Airway epithelial cell (primary cell): ENCODE measurements at places on chromosomes 5 and 9. TPM values are rescaled to one million over a fixed set of nuclear protein-coding genes. Genes with fewer than 3 reads are reported as not detected.

The NEURL1B gene
- 4.6 and 8.3 TPM in 2 replicates for total RNA-seq

The NEUROG1 gene
- total RNA-seq: not detected in 2 replicates

The SLC34A3 gene
- total RNA-seq: 0.14 TPM in 1 of 2 replicates, not detected in the other

The ACER2 gene
- total RNA-seq: 4.3 and 6.2 TPM in 2 replicates

The HACD4 gene
- 2.3 and 3.4 TPM in 2 replicates for total RNA-seq

The C5orf46 gene
- 3.7 TPM in 1 of 2 replicates, not detected in the other for total RNA-seq

The QSOX2 gene
- total RNA-seq: 8.5 and 14.7 TPM in 2 replicates

The MARVELD2 gene
- 26.1 and 33.3 TPM in 2 replicates for total RNA-seq

The ZCCHC10 gene
- total RNA-seq: 12.5 and 37.9 TPM in 2 replicates

The DBH gene
- total RNA-seq: not detected in 2 replicates

The IFNB1 gene
- not detected in 2 replicates for total RNA-seq

The NINJ1 gene
- total RNA-seq: 24.2 and 43.9 TPM in 2 replicates

The ADRB2 gene
- total RNA-seq: 19.4 and 29.5 TPM in 2 replicates

The SOX30 gene
- total RNA-seq: not detected in 2 replicates

The PCDHGB6 gene
- total RNA-seq: 1.1 and 1.5 TPM in 2 replicates

The FRMD3 gene
- 0.33 and 0.56 TPM in 2 replicates for total RNA-seq

The PDGFRB gene
- 3.9 and 4.9 TPM in 2 replicates for total RNA-seq

The SLC46A2 gene
- not detected in 2 replicates for total RNA-seq

The MSX2 gene
- total RNA-seq: 0.21 TPM in 1 of 2 replicates, not detected in the other

The ZDHHC12 gene
- total RNA-seq: 143 and 144 TPM in 2 replicates

The PTPN3 gene
- 13.4 and 15.9 TPM in 2 replicates for total RNA-seq

The CDH6 gene
- total RNA-seq: 11.3 and 14.1 TPM in 2 replicates
